ENCODE measurements at places on chromosomes 3 and 15. TPM values are rescaled to one million over a fixed set of nuclear protein-coding genes. Genes with fewer than 3 reads are reported as not detected.

ST8SIA2 gene
- 20.6 TPM for total RNA-seq

LIPH gene
- total RNA-seq = 0.11 TPM

SNTN gene
- total RNA-seq = not detected

LINGO1 gene
- 78.0 TPM for total RNA-seq

WDR6 gene
- total RNA-seq = 97.7 TPM

WDR93 gene
- total RNA-seq = 0.27 TPM

ANKRD34C gene
- total RNA-seq = 0.13 TPM

GRCh38 chr3:105367063-105367405 lies 325 bp downstream of the ALCAM start:
- ATAC-seq = peak; percentile 12

DNA sequence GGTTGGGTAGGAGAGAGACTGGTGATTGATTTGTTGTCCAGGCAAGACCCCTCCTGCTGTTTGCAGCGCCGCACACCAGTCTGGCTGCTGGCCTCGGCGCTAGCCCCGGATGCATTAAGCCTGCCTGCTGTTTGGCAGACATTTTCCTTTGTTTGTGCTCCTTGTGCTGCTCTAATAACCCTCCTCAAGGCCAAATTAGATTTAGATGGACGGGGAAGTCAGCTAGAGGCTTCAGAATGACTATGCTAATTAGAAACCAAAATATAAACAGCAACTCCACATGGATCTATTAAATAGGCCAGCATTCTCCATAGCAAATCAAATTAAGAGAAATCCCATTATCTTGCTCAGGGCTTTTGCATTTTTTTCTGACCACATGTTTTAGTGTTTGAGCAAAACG lies 445.2 kb downstream of the SQOR start:
- peak; percentile 98 for ATAC-seq

DNA sequence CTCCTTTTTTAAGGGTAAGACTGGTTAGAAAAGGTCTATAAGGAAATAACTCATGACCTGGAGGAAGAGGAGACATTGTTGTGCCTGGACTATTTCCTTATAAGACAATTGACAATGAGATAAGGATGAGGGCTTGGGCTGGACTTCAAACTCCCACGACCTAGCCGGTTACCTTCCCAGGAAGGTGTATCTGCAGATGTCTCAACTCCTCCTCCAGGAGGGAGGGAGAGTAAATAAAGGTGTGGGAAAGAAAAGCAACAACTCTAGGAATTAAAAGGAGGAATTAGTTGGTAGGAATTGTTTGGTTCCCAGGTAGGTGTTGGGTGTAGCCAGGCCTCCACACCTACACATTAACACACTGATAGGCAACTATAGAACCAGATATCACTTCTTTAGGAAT lies 97.8 kb upstream of the TBL1XR1 start:
- ATAC-seq = no peak

- ATAC-seq = no peak
Measured at GRCh38 chr3:150840802-150841515, 64.3 kb downstream of the MINDY4B start.

DNA sequence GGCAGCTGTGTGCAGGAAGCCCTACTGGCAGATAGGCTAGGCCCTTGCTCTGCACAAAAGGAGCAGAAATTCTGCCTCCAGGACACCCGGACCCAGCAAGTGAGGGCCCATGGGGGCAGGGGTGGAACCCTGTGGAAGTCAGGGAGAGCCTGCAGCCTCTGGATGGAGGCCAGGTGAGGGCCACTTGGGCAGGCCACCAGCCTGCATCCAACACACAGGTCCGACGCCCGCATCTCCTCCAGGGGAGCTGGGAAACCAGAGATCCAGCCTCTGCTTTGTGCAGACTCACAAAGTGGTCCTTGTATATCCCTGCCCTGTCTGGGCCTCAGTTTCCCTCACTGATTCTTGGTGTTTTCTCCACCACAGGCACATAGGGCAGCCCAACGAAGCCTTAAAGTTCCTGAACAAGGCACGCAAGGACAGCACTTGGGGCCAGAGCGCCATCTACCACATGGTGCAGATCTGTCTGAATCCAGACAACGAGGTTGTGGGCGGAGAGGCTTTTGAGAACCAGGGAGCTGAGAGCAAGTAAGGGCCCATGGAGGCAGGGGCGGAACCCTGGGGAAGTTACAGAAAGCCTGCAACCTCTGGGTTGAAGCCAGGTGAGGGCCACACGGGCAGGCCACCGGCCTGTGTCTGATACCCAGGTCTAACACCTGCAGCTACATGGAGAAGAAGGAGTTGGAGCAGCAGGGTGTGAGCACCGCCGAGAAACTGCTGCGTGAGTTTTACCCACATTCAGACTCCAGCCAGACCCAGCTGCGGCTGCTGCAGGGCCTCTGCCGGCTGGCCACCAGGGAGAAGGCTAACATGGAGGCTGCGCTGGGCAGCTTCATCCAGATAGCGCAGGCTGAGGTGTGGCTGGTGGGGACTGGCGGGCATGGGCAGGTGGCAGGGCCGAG lies 16.6 kb downstream of the CSRNP1 start:
- no peak for ATAC-seq

DNA sequence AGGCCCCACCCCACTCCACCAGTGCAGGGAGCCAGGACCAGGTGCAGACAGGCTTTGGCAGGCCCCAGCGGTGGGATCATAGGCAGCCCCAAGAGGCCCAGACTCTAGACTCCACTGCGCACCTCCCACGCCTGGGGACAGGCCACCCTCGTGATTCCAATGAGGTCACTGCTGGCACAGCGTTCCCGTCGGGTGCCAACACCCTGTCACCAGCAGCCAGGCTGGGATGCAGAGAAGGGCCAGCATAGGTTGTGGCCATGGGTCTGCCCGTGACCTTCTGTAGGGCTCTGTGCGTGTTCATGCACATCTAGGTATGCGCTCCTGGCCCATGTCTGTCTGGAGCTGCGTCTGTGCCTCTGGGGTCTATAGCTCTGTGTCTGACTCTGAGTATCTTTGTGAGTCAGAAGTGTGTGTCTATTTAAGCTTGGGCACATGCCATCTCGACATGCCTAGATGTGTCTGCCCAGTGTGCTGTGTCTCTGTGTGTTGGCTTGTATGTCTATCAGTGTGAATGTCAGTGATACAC lies 13.0 kb downstream of the VIPR1 start:
- no peak for ATAC-seq

DNA sequence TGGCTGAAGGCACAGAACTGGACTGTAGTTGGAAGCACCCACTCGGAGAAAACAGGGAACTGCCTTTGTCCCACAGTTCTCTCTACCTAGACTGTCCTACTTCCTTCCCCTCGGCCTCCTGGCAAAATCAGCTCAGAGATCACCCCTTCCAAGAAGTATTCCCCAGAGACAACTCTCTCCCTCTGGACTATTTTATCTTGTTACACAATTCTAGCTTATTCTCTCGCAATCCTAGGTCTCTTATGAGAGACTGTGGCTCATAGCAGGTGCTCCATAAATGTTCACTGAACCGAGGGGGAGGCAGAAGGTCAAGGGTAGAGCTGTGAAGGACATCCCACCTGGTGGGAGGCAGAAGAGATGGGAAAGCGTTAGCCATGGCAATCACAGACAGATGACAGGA lies 10.6 kb downstream of the HEG1 start:
- no peak for ATAC-seq

DNA sequence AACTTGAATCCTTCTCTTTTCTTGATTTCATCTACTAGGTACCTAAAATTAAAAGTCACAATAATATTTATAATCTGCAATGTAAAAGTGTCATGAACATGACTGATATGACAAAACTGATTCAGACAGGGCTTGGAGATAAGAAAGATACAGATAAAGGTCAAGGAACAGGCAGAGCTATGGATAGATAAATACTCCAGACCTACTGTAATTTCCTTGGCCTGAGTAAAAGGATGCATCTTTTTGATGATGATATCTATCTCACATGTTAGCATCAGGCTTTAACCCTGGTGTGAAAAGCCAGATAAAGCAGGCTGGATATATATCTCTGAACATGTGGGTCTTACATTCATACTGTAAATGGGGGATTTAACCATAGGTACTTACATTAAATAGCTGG lies 108.1 kb downstream of the GADL1 start:
- no peak for ATAC-seq

- ATAC-seq = peak; percentile 87
Measured at GRCh38 chr3:40581166-40581565, 56.4 kb downstream of the ZNF621 start.

GRCh38 chr3:50815844-50816243 lies 141.1 kb downstream of the DOCK3 start:
- no peak for ATAC-seq

DNA sequence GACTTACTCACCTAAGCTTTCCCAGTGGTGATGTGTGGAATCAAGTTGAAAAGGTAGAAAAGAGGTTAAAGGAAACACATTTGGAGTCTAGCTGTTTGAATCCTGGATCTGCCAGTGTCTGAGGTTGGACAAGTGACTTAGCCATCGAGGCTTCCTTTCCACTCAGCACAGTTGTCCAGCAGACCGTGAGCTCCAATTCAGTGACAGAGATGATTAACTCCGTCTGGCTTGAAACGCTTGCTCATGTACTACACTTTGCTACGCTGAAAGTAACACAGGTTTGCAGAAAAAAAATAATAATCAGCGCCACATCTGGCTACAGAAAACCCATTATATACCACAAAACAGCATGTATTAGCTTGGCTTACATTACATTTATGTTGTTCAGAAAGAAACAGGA lies 364.9 kb upstream of the MCTP2 start:
- ATAC-seq = no peak

- ATAC-seq = peak; percentile 78
Measured at GRCh38 chr15:30824518-30825195, 79.1 kb upstream of the FAN1 start.

DNA sequence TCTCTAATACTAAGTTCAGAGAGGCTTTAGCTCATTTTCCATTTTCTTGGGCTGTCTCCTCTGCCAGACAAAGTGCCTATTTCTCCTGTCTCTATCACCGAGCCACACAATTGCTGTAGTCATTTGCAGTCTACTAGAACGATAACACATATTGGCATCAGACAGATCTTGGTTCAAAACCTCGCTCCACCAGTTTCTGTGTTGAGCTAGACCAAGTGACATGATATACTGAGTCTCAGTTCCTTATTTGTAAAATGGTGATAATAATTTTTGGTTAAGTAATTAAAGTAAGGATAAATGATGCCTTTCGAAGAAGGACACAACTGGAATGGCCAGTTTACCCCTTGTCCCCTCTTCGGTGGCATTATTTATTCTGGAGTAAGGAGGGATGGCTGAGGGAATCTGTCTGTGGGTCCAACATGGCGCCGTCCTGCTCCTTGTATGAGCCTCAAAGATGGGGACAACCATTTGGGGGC lies 398 bp upstream of the RAB7A start:
- ATAC-seq = no peak

DNA sequence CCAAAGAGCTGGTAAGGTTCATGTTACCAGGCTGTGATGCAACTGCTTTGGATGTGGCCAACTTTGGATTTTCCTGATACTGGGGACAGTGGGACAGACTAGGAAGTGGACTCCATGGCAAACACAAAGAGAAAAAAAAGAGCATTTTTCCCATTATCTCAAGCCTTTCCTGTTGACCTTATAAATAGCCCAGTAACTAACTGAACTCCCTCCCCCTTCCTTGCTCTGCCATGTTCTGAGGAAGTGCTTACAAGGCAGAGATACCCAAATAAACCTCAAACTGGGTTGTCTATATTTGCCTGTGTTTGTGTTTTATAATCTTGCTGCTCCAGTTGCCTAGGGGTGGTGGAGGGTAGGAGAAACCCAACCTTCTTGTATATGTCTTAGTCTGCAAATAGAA lies 27.3 kb upstream of the SLC9A9 start:
- no peak for ATAC-seq

DNA sequence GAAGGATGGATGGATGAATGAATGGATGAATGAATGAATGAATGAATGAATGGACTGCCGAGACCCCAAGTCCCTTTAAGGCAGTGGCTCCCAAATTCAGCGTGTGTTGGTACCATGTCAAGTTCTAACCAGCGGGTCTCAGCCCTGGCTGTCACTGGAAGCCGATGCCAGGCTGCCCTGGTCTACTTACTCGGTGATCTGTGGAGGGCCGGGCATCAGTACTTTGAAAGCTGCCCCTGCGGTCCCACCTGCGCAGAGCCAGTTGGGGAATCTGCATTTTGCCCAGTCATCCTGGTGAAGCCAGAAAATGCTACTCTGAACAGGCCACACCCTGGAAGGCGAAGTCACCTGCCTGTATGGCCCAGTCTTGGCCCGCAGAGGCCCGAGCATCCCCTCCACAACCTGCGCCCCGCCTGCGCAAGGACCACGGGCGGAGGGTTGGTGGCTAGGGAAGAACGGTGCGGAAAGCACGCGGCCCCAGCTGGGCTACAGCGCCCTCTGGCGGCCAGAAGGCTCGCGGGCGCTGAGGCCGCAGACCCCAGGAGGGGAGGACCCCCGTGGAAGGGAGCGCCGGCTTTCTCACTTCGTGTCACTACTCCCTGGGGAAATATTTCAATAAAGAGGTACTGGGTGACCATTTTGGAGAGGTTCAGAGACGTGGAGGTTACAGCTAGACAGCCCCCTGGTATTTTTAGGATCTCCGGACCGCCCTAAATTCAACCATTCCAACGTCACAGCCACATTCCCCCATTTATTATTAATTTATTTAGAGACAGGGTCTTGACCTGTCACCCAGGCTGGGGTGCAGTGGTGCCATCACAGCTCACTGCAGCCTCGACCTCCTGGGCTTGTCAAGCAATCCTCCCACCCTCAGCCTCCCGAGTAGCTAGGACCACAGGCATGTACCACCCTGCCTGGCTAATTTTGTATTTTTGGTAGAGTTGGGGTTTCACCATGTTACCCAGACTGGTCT lies 34.9 kb downstream of the PRKCD start:
- ATAC-seq = peak; percentile 84

GRCh38 chr15:63481105-63481810 lies 23.1 kb upstream of the USP3 start:
- ATAC-seq = no peak
